ENCODE measurements at places on chromosomes 6 and 20.

DNA sequence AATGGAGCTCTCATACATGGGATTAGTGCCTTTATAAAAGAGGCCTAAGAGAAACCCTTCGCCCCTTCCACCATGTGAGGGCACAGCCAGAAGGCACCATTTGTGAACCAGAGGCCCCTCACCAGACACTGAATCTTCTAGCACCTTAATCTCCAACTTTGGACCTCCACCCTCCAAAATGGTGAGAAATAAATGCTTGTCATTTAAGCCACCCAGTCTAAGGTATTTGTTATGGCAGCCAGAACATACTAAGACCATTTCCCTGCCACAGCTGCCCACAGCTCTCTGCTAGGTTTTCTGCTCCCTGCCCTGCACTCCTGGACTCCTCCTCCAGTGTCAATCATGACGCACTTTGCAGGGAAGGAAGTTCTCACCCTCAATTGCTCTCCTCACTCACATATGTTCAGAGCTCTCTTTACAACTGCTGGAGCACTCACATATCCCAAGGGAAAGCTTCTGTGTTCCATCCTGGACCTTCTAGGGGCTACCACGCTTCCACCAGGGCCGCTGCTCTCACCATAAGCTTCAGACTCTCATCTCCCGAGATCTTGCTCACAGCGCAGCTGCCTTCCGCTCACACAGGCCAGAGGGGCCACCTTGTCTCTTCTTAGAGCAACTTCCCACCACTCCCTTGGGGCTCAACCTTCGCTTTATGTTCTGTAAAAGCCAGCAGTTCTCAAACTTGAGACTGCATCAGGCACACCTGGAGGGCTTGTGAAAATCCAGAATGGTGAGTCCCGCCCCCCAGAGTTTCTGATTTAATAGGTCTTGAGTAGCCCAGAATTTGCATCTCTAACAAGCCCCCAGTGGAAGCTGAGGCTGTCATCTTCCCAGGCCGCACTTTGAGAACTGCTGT lies 1.6 kb upstream of the LY86 start:
- no peak for DNase-seq

- no peak for DNase-seq
Observed at GRCh38 chr20:5410470-5410869, 93.7 kb upstream of the PROKR2 start.

GRCh38 chr6:74409447-74409846 lies 713.4 kb downstream of the CD109 start:
- DNase-seq = no peak

GRCh38 chr6:16670617-16671051 lies 90.6 kb downstream of the ATXN1 start:
- DNase-seq = no peak

DNA sequence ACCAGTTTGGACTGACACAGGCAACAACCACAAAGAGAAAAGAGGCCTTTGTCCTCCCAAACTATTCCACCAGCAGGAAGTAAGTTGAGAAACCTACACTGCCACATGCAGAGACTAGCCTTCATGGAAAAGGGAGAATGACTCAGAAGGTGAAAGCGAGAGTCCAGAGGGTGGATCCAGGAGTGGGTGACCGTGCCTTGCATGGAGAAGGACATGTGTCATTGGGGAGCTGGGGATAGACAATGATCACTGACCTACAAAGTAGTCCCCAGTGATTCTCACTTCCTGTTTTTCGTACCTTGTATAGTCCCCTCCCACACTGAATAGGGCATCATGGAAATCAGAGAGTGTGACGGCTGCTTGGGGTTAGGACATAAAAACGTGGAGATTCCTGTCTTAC lies 91.9 kb downstream of the MYLK4 start:
- DNase-seq = no peak

GRCh38 chr20:16407251-16408067 lies 165.8 kb downstream of the KIF16B start:
- DNase-seq = no peak

DNA sequence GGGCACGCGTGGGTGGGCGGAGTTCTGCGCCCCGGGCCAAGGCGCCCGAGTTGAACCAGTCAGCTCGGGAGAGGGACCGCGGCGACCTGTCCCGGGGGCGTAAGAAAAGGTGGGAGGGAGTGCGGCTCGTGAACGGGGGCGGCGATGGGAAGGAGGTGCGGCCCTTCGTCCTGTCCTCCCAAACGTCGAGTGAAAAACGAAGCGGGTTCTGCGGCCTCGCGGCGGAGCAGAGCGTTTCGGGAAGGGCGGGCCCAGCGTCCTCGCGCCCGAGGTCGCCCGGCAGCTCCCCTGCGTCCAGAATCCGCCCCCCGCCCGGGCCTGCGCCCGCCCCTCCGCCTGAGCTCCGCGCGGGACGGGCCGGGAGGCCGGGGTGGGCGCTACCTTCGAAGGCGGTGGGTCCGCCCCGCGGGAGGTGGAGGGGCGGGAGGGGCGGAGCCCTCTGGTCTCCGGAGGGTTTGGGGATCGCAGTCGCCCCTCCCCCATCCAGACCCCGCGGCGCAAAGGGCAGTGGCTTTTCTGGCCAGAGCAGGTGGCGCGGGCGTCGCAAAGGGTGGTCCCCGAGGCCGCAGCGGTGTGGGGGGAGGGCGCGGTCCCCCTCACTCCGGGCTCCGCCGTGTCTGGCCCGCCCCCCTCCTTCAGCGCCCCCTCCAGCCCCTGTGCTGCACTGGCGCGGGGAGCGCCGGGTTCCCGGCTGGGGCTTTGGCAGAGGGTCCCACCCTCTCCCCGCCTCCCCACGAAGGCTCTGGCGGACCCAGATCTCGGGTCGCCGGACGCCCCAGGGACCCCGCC lies 838 bp downstream of the STMN3 start:
- DNase-seq = peak; percentile 58

GRCh38 chr20:64065062-64065973 lies 2.3 kb downstream of the TCEA2 start:
- DNase-seq = no peak

DNA sequence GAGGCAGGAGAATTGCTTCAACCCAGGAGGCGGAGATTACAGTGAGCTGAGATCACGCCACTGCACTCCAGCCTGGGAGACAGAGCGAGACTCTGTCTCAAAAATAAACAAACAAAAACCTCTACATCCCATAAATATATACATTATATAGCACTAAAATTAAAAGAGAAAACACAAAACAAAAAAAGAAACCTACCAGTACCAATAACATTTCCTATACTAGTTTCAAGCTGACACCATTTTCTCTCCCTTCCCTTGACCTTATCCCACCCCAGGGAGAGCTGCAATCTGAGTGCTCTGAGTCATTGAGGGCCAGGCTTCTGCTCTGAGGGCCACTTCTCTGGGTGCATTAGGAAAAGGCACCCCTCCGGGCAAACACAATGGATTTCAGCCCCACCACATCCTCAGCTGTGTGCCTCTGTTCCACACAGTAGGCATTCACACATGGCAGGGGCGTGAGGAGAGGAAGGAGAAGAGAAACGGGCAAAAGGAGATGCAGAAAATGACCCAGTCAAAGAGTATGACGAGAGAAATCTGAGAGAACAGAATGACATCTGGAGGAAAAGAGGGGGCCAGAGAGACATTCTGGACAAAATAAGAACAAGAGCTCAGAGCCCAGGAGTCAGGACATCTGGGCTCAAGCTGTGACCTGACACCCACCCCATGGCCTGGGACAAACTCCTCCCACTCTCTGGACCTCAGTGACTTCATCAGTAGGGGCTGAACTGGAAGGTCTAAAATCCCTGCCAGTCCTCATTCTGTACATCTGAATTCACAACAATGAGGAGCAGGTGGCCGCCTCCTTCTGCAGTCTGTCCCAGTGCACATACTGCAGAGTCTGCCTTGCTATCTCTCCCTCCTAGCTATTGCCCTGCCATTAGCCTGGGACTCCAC lies 18.2 kb downstream of the TRIM26 start:
- DNase-seq = no peak

GRCh38 chr20:381581-382290 lies 1.2 kb downstream of the TRIB3 start:
- DNase-seq = peak; percentile 50

DNA sequence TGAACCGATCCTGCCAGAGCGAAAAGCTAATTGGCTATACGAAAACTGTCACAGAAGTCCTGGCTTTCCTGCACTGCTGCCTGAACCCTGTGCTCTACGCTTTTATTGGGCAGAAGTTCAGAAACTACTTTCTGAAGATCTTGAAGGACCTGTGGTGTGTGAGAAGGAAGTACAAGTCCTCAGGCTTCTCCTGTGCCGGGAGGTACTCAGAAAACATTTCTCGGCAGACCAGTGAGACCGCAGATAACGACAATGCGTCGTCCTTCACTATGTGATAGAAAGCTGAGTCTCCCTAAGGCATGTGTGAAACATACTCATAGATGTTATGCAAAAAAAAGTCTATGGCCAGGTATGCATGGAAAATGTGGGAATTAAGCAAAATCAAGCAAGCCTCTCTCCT lies 14.2 kb downstream of the CCR6 start:
- no peak for DNase-seq

DNA sequence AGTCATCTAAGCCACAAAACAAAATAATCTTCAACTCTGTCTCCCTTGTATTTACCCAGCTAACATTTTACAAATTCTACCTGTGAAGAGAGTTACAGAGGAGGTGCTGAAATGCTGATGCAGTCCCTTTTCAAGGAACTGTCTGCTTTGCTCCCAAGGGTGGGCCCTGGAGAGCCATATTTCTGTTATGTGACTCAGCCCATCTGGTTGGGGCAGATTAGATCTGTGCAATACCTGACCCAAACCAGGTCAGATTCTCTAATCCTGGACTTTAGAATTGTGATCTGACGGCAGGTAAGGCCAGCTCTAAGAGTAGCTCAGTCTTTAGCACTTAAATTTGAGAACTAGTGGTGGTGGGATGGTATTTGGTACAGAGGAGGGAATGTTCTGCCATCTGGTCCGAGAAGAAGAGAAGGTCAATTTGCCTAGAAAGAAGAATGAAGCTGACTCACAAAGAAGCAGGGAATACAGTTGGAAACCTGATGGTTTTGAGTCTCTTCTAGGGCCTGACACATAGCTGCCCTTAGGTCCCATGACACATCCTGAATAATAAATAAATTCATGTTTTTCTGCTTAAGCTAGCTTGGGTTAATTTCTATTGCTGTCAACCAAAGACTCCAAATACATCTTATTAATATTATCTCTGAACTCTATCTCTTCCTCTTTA lies 8.1 kb downstream of the ZNF311 start:
- DNase-seq = no peak

DNA sequence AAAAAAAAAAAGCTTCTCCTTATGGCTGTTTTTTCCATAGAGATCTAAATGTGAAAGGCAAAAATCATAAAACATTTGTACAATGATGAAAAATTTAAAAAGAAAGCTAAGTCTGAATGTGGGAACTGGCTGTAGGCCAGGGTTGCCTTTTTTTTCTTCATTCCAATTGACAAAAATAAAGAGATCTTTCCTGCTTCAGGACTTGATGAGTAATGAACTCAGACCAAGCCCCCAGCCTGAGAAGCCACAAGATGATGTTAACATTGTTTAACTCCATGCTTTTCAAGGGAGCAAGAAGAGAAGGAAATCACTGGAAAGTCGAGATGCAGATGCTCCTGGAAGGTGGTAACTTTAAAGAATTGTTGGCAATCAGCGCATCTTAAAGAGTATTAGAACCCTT lies 41.4 kb downstream of the TRMT6 start:
- DNase-seq = no peak

DNA sequence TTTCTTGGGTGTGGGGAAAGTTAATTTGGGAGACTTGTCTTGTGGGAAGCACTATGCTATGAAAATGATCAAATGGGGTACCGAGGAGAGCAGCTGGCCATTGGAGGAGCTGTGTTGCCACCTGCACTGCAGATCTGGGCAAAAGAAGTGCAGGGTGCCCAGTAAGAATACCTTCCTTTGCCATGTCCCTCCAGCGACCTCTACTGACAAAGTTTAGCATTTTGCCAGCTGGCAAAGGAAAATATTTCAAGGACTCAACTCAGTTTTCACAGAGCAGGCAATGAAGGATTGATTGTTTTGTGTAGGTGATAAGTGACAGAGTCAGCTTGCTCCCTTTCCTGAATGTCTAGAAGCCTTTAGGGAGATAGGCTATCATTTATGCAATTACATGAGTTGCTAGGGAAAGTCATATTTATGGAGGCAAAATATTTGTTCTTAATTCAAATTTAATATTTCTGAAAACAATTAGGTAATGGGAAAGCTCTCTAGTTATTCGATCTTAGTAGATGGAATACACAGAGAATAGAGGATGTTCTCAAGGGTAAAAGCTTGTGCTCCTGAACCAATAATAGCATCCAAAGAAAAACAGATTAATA lies 118.4 kb downstream of the FARS2 start:
- peak; percentile 61 for DNase-seq

DNA sequence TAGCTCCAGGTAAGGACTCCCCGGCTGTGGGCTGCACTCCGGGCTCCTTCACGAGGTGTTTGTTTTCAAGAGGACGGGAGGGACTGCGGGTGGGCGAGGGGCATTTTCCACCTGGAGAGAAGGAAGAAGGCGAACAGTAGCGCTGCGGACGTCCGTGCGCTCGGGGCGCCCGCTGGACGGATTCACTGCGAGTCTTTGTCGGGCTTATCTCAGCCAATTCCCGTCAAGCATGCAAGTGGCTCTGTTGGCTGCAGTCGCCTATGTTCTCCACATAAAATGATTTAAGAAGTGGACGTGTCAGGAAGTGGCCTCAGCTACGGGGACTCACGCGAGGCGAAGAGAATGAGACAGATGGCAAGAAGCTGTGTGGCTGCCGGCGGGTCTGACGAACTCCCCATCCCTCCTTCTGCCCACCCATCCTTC lies 332 bp downstream of the GRIK2 start:
- DNase-seq = no peak

DNA sequence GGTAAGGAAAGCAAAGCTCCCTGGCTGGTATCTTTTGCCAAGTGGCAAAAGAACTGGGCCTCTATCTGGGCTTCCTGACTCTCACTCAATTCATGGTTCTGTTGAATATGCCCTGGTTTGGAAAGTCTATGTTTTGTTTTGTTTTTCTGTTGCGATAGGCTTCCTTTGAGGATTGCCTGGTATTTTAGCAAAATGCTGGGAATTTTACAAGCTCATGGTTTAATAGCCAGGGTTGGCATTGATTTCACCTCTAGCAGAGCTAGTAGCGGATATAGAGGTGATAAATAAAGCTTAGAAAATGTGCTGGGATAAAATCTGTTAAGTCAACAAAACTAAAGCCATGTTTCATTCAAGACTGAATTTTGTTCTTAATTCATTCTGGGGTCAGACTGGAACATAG lies 109.9 kb downstream of the RNF144B start:
- no peak for DNase-seq

DNA sequence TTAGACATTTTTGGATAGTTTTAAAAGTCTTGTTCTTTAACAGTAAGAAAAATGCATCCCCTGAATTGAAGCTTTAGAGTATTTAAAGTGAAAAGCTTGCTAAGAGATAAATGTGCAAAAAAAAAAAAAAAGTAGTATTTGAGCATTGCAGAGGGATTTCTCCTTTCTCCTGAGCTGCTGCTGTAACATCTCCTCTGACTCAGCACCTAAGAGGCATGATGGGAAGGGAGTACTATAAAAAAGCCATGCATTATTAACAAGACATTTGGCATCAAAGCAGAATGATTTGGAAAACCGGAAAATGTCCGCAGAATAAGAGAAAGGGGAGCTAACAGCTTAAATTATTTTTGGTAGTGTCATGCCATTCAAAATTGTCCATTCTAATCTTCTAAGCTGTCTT lies 27.9 kb downstream of the B4GALT5 start:
- DNase-seq = no peak

Data from WTC11 (cell line).